HFFc6 (cell line): ENCODE measurements at places on chromosomes 2 and 18. TPM values are rescaled to one million over a fixed set of nuclear protein-coding genes. Genes with fewer than 3 reads are reported as not detected.

GRCh38 chr2:120907822-120908221 lies 172.2 kb downstream of the GLI2 start:
- H3K4me3 ChIP-seq, result no peak overlapping the region
- no peak for DNase-seq
- peaks cover 24% of the 10 kb centered on the region for H3K27me3 ChIP-seq
- H3K27ac ChIP-seq, result no peak overlapping the region; the same call in 1 of the 2 replicates

SPC25 gene
- total RNA-seq, result 8.9 to 21.3 TPM (median 16.3 TPM) in 3 replicates

EVX2 gene
- not detected in 3 replicates for total RNA-seq

GCA gene
- 0.13 and 0.28 TPM in 2 replicates for total RNA-seq

ARMC9 gene
- 50.0 to 93.2 TPM (median 51.8 TPM) in 3 replicates for total RNA-seq

NGEF gene
- total RNA-seq, result 0.18 and 0.20 TPM in 2 replicates

IL37 gene
- not detected in 3 replicates for total RNA-seq

DNA sequence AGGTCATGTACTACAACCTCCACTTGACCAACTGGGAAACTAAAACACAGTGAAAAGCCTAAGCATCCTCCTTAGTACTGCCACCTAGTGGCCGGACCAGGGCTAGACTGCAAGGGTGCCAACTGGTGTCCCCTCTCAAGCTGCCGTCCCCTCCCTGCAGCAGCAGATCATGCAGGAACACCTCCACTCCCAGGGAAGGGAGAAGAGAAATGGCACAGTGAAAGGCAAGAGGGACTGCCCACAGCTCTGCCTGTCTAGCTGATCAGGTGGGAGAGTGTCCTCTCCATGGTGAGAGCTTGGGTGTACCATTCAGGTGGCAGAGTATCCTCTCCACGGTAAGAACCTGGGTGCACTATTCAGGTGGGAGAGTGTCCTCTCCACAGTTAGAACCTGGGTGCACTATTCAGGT lies 78.1 kb downstream of the AAK1 start:
- peaks cover 1% of the 10 kb centered on the region for H3K27me3 ChIP-seq
- peak; percentile 29 for DNase-seq
- no peak overlapping the region; the same call in 1 of the 2 replicates for H3K4me3 ChIP-seq
- peak overlapping the region; percentile 85 for H3K27ac ChIP-seq

C2orf15 gene
- not detected in 2 replicates for total RNA-seq

FOXI3 gene
- not detected in 3 replicates for total RNA-seq

GRCh38 chr2:118853651-118854291 lies 6.3 kb upstream of the EN1 start:
- peaks cover 11% of the 10 kb centered on the region; the same call in 1 of the 2 replicates for H3K4me1 ChIP-seq
- H3K36me3 ChIP-seq, result no peaks in the 10 kb centered on the region
- H3K27ac ChIP-seq, result no peak overlapping the region
- H3K4me3 ChIP-seq, result no peak overlapping the region

DNA sequence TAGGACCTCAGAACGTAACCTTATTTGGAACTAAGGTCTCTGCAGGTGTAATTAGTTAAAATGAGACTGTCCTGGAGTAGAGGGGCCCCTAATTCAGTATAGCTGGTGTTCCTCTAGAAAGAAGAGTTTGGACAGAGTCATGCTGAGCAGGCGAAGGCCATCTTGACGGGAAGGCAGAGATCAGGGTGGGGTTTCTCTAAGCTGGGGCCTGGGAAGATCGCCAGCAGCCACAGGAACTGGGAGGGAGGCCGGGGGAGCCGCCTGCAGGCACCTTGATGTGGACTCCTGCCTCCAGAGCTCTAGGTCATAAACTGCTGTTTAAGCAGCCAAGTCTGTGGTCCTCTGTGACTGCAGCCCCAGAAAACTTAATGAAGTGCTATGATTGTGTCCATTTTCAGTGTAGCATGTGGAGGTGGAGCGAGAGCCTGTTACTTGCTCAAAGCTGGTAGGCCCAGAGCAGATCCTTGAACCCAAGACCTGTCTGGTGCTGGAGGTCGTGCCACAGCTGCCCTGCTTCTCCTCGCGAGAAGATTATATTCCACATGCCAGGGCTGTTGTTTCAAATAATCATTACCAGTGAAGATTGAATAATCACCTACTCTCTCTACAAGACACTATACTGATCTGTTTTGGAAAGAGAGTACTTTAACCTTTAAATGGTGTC lies 105.7 kb downstream of the TPO start:
- DNase-seq, result peak; percentile 15
- H3K4me1 ChIP-seq, result 0 out of 2 replicates have a peak, but pooled peaks cover 6% of the 10 kb centered on the region
- H3K27ac ChIP-seq, result no peak overlapping the region
- no peaks in the 10 kb centered on the region for H3K36me3 ChIP-seq

DNA sequence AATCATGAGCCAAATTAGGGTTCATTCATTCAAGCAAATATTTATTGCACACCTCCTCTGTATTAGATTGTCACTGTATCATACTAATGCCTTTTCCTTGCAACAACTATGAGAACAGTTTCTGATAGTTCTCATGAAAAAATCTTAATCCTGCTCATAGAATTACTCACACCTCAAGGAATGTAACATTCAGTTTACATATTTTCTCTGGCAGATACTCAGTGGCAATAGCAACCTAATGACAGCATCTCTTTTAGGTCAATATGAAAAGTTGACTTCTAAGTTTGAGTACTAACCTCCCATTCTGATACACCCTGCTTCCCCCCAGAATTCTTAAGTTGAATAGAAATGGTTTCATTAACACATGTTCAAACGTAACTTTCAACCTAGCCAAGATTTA lies 132.0 kb downstream of the VWC2L start:
- H3K4me3 ChIP-seq, result peak overlapping the region; percentile 56
- H3K27ac ChIP-seq, result peak overlapping the region; percentile 45
